ENCODE measurements at places on chromosomes 12 and 14.

- peak; percentile 93 for DNase-seq
Measured at GRCh38 chr12:53938326-53939140, at the start of gene HOXC13. HOXC13 (plus strand) TSS chr12:53938831; CDS start chr12:53938907, 76 bp downstream.

GRCh38 chr14:32203928-32204357, 874 bp upstream of the RNU6-8 start:
- DNase-seq, result no peak

DNA sequence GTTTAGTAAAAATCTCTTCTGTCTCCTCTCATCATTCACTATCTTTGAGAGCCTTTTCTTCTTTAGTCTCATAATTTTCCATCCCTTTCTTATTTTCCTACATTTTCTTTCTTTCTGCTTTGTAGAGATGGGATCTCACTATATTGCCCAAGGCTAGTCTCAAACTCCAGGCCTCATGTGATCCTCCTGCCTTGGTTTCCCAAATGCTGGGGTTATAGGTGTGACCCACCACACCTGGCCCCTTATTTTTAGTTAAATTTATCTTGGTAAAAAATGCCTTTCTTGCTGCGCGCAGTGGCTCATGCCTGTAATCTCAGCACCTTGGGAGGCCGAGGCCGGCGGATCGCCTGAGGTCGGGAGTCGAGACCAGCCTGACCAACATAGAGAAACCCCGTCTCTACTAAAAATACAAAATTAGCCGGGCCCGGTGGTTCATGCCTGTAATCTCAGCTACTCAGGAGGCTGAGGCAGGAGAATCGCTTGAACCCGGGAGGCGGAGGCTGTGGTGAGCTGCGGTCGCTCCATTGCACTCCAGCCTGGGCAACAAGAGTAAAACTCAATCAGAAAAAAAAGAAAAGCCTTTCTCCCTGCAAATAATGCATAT, 996 bp downstream of the SLC2A3 start:
- no peak for DNase-seq

DNA sequence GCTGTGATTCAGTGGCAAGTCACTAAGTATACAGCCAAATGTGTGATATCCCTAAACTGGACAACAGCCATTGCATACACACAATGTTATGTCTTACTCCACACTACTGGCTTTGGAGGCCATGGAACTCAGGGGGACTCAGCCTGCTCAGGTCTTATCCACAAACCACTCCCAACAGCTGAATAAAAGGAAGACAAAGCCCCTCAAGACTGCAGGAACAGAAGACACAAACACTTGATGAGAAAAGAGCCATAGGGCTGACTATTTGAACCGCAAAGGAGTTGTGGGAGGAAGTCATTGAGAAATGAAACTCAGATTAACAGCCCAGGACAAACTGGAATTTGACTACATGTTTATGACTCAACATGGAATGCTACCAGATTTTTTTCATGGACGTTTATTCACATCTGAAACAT, 40.9 kb downstream of the PTGER2 start:
- no peak for DNase-seq

- no peak for DNase-seq
Measured at GRCh38 chr14:33460164-33460563, 490.7 kb downstream of the EGLN3 start.

DNA sequence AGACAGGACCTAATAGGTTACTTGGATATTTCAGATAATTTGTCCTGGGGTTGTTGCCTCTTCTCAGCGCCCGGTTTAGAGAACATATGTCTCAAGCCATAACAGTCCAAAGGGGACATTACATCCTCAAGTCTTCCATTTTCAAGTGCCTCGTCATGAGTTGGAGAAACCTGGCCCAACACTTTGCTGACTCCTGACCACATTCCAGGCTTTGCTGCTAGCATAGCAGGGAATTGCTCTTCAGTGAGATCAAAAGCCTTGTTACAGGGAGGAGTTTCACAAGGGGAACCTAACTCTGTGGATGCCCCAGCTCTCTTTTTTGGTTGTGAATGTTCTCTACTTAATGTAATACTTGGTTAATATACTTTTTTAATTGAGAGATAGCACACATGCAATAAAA, 8.2 kb upstream of the MMP19 start:
- no peak for DNase-seq

DNA sequence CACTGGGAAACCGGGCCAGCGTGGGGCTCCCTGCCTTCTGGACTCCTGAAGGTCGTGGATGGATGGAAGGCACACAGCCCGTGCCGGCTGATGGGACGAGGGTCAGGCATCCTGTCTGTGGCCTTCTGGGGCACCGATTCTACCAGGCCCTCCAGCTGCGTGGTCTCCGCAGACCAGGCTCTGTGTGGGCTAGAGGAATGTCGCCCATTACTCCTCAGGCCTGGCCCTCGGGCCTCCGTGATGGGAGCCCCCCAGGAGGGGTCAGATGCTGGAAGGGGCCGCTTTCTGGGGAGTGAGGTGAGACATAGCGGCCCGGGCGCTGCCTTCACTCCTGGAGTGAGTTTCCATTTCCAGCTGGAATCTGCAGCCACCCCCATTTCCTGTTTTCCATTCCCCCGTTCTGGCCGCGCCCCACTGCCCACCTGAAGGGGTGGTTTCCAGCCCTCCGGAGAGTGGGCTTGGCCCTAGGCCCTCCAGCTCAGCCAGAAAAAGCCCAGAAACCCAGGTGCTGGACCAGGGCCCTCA, 26.9 kb downstream of the HIP1R start:
- no peak for DNase-seq

- no peak for DNase-seq
Measured at GRCh38 chr12:59780605-59781135, 184.8 kb downstream of the SLC16A7 start.

DNA sequence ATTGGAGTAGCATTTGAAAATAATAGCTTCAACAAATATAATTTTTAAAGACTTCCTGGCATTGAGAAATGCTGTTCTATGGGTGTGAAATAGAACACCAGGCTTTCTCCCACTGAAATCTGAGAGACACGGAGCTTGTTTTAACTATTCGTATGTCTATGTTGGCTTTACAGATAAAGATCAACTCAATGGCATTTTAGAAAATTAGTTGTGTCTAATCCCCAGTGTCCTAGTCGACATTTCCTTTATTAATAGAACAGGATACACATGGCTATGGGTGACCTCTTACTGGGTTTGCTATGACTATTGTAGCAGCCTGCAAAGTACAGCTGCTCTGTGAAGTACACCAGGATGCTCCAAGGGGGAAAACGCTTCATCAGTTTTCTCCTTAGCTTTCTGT, 159.3 kb downstream of the SLC25A21 start:
- no peak for DNase-seq

DNA sequence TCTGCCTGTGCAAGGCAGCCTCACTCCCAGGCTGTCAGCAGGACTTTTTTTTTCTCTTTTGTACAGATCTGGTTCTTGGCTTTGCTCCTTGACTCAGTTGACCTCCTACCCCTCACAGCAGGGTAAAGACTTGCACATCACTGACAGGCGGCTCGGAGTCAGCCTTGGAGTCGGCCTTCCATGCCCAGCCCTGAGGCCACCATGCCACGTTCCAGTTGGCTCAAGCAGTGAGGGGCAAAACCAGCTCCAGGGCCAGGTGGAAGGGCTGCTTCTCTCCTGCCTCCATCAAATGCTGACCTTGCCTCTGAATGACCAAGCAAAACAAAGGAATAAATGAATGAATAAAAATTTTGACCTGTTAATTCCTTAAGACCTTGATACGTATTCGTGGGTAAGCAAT, 27.6 kb downstream of the JAG2 start:
- DNase-seq, result no peak

DNA sequence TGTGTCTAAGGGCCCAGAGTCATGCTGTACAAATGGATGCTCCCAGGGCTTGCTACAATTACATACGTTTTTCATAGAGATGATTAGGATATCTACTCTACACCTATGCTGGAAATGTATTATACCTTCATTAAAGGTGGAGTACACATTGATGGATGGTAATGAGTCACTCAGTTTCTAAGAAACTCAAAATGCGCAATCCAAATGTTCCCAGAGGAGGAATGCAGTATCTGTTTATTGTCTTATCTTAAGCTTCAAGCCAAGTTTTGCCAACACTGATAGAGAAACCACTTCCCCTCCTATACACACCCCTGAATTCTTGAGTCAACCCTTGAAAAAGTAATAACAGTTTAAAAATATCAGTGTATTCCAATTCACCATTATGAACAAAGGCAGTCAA, 266.6 kb upstream of the FAR2 start:
- no peak for DNase-seq

GRCh38 chr12:46787496-46788055, 38.2 kb downstream of the SLC38A4 start:
- DNase-seq, result no peak

GRCh38 chr12:80445083-80445793, 1.2 kb downstream of the PTPRQ start:
- no peak for DNase-seq

DNA sequence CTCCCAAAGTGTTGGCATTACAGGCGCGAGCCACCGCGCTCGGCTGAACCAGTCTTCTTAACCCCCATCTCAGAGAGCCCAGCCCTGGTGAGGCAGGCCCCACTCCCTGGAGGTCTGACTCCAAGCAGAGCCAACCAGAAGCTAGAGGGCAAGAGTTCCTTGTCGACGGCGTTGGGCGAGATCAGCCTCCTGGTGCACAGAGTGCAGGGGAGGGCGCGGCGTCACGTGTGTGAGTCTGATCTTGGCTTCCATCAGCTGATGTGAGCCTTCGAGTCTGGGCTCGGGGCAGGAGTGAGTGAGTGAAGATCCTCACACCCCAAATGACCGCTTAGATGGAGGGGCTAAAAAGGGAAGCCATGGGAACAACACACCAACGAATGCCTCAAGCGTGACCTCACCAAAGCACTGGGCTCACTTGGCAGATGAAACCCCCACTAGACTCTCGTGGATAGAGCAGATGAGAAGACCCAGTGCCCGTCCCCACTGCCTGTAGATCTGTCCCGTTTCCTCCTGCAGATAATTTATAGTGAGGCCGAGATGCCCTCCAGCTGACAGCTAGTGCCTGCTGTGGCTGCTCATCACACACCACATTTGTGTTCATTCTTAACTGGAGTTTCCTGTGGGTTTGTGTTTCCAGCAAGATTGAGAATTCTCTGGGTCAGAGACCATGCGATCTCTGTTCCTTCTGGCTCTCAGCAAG, 28.6 kb upstream of the ADGRD1 start:
- DNase-seq, result no peak

- DNase-seq, result no peak
Measured at GRCh38 chr14:71932229-71932981, at the start of gene RGS6. RGS6 (plus strand) TSS chr14:71932429.

GRCh38 chr14:46571970-46572369, 79.6 kb downstream of the RPL10L start:
- DNase-seq, result no peak

GRCh38 chr12:108802101-108802961, 55.1 kb downstream of the SSH1 start:
- DNase-seq, result no peak

GRCh38 chr14:73221945-73222344, 15.4 kb upstream of the PAPLN start:
- no peak for DNase-seq

DNA sequence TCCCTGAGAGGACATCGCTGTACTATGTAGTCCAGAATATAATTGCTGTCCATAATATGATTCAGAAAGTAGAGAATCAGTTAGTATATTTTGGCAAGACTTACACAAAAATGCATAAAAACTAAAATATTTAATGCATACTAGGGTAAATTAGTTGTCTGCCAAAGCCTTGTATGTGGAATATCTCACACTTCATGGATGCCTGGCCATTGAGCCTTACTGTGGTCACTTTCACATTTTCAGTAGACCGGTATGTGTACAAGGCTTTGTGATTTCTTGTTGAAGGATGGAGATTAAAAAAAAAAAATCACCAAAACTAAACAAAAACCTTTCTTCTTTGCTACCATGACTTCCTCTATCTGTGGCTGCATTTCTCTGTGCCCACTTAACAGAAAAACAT, 197.3 kb upstream of the DDHD1 start:
- DNase-seq, result no peak

GRCh38 chr12:111785651-111786050, 18.9 kb downstream of the ALDH2 start:
- no peak for DNase-seq

DNA sequence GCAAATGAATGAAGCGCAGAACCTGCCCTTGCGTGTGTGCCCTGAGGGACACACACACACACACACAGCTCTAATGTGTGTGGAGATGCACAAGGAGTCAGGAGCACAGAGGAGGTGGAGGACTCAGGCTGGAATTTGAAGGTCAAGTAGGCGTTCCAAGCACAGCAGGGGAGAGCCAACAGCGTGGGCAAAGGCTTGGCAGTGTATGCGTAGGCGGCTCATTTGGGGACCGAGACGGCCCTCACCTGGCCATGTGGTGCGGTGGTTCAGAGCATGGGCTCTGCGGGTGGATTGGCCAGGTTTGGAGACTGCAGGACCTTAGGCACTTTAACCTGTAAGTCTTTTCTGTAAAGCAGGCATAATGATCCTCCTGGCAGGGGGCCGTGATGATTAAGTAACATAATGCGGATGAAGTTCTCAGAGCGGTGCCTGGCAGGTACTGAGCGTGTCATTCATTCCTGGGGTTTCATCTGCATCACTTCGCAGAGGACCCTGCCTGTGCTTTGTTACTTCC, 69.5 kb upstream of the SLC24A4 start:
- DNase-seq, result peak; percentile 63

DNA sequence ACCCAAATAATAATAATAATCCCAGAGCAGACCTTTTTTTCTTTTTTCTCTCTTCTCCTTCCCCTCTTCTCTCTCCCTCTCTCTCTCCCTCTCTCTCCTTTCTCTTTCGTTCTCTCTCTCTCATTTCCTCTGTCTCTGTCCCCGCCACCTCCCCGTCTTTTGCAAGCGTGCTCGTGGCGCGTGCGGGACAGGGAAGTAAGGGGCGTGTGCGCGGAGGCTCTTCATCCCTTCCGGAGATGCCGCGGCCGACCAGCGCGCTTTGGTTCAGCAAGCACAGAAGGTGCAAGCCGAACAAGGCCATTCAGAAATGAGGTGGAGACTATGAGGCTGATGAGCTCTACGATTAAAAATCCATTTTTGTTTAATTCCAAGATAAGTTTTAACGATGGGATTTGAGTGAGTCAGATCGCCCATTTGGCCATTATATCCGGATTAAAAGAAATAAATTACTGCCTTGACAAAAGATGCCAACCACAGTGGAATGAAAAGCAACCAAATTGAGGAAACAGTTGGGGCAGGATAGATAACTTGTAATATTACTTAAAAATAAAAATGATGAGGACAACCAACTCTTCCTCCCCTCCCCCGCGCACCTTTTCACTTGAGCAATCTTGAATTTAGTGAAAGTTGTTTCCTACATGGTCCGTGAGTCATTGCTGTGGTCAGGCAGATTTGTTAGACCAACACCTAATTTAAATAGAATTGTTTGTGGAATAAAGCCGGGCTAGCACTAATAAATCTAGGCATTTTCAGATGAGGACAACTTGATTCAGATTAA, 1.2 kb upstream of the AMIGO2 start:
- peak; percentile 5 for DNase-seq

GRCh38 chr12:76764856-76765255, 941 bp downstream of the ZDHHC17 start:
- no peak for DNase-seq

DNA sequence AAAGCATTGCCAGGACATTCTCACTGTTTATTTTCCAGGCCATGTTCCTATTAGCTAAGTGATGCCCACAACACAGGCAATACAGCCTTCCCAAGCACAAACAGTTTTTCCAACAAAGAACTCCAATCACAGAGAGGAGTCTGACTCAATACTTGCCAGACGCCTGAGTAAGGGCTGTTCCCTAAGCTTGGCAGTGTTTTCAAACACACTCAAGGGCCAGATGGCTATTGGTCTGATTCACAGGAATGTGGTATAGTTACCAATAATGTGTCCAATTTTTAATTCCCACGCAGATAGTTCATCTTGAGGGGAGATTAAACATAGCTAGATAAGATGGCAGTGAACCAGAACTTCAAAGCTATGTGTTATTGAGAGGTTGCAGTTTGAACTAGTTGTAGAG, 381.0 kb downstream of the SNAPC1 start:
- no peak for DNase-seq

GRCh38 chr14:38021861-38022260, 185.8 kb upstream of the SSTR1 start:
- no peak for DNase-seq

Measured in NCI-H524 treated with DMSO at 0.1 percent for 48 hours (cell line).